ENCODE measurements at places on chromosomes 1 and 21.

- no peak for DNase-seq
Observed at GRCh38 chr1:199858171-199858570, 169.3 kb upstream of the NR5A2 start.

GRCh38 chr21:32764186-32764585 is 7.4 kb downstream of the PAXBP1 start:
- DNase-seq = no peak

- DNase-seq = peak; percentile 70
Observed at GRCh38 chr1:152110365-152110859, 4.8 kb downstream of the TCHH start.

DNA sequence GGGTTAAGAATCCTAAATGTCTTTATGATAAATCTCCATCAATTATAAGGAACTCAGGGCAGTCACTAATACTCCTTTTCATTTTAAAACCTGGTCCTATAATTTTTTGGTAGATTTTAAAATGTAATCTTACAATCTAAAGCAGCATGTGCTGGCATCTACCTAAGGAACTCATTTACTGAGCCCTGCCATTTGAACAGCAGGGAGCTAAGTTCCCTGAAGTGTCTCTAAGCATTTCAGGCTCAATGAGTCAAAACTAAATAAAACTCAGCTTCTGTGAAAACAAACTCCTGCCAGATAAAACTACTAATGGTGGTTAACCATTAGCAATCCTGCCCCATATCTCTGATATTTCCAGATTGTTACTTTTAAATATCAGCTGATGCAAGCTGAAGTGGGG is 1371.8 kb upstream of the PRMT6 start:
- DNase-seq = no peak

- DNase-seq = no peak
Observed at GRCh38 chr21:36185523-36185922, 28.9 kb downstream of the DOP1B start.

- peak; percentile 71 for DNase-seq
Observed at GRCh38 chr1:209755926-209756614, at the start of gene TRAF3IP3. Gene TRAF3IP3 (plus strand): TSS chr1:209756053. CDS start chr1:209760040, 3,987 bp downstream.

GRCh38 chr1:7362947-7363346 is 408.1 kb upstream of the VAMP3 start:
- DNase-seq = no peak

DNA sequence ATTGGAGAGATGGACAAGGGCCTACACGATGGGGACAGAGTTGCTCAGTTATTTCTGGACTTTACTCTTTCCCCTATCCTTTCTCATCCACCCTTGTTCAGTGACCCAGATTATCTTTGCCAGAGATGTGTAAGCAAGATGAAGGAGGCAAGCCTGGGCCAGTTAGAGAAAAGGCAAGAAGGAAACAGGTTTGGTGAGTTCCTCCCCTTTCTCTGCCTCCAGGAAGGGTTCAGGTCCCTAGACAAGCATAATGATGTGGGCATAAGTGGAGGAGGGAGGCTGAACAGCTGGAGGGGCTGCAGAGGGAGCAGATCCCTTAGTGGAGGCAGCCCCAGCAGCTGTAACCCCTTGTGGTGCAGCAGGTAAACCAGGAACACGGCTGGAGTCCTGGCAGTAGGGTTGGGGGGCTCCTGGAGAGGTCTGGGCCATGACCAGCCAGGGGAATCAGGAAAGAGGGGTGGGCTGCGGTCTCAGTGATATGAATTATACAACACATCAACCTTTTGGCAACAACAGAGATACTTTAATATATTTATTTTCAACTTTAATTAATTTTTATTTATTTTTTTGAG is 9.2 kb upstream of the CDC42 start:
- DNase-seq = no peak

Measured in Right ventricle myocardium inferior (tissue), 1 donor.